ENCODE measurements at places on chromosomes 7 and 10. TPM values are rescaled to one million over a fixed set of nuclear protein-coding genes. Genes with fewer than 3 reads are reported as not detected.

The GCC1 gene
- 7.0 TPM for total RNA-seq

The KCND2 gene
- total RNA-seq: not detected

The PAOX gene
- 3.4 TPM for total RNA-seq

The CPA2 gene
- total RNA-seq: not detected

GRCh38 chr7:17472518-17472917 lies 174.1 kb downstream of the AHR start:
- DNase-seq: no peak

DNA sequence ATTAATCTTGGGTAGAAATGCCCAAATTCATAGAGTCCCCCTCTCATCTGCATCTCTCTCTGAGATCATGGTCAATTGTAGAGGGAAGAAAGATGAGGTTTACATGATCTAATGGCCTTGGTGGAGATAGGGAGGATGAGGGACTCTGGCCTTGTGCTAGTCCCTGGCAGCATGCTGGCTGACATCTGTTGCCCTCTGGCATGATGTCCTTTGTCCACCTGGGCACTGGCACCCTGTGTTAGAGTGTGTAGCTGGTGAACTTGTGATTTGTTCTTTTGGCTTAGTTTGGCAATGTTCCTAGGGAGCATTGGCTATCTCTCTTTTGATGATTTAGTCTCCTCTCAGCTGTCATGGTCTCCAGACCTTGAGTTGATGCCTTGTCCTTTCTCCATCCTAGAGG lies 103.2 kb downstream of the DYNC1I1 start:
- no peak for DNase-seq

- no peak for DNase-seq
Observed at GRCh38 chr7:82945056-82945455, 217.6 kb downstream of the PCLO start.

DNA sequence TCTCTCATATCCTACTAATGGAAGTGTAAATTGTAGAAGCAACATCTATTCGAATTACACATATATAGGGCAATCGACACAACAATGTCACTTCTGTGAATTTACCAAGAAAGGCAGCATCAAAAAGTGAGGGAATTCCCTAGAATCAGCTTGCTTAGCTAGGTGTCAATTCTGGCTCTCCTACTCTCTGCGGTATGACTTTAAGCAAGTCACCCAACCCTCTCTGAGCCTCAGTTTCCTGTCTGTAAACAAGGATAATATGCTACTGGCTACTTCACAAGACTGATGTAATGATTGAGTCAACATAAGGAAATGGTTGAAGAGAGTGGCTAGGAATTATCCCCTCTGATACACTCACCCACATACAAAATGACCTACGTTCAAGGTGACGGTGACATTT lies 19.4 kb downstream of the CCDC6 start:
- no peak for DNase-seq

DNA sequence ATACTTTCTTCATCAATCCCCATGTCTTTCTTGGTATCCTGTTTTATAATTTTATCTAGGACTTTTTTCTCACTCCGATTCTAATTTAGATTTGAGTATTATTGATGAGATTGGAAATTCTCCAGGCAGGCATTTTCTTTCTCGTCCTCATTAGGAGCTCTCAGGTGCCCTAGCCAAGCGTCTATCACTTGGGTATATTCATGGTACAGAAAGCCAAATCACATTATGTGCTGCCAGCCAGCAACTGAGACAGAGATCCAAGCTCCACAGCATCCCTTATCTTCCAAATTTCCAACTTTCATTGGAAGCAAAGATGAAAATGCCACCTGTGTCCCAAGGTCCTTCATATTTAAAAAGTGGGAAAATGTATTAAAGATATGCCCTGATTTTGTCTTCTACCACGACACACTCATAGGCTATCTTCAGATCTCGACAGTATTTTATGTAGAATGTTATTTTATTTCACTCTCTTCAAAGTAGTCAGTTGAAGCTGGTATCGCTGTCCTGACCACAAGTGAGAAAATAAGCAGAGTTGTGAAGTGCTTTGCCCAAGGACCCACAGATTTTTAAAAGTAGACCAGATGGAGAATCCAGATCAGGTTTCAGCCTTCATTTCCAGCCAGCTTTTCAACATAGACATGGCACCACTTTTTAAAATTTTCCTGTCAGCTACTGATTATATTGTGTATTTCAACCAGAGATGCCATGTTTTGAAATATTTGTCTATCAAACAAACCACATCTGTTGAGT lies 773.4 kb downstream of the CNTNAP2 start:
- no peak for DNase-seq
